ENCODE measurements at places on chromosomes 12 and 14.

DNA sequence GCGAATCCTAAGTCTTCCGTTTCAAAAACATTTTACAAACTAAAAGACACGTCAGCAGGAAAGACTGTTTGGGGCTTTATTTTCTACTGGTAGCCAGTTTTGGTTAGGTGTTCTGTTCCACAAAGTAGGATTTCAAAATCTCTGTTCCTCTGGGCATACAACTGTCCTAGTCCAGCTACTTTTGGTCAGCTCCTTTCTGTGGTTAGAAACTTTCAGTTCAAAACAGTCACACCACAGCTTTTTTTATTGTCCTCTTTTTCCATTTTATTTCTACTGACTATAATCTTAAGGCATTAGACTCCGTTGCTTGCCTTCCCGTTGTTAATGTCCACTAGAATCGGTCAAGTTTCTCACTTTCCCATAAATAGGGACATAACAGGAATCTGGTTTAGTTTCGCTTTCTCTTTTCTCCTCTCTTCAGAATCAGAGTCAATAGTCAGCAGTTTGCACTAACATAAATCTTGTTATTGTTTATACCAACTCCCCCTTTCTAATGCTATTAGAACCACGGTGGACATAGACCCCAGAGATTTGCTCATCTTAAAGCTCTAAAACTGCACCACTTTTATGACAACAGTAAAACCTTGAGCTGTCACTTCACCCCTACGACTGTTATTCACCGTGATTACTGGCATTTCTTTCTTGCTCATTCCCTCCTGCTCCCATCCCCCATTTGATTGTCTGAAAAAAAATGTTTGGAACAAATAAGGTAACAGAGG, 41.5 kb upstream of the NPAS3 start:
- no peak for DNase-seq

DNA sequence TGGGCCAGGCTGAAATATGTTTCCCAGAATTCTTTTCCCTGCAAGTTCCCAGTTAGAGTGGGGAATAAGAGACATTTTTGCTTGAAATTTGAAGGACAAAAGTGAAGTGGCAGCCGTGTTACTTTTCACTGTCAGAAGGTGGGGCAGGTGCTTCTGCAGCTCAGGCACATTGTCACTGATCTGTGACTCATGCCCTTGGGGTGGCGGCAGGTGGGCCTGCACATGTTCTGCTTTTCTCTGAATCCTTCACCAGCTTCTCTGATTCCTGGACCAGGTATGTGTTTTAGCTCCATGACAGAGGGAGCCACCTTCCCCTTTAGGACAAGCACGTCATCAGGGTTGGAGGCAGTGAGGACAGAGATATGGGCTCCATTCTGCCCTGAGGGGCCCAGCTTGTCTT, 11.7 kb upstream of the KCNA5 start:
- no peak for DNase-seq

GRCh38 chr14:83290447-83290846, 1756.8 kb upstream of the SEL1L start:
- DNase-seq, result no peak

GRCh38 chr14:33686218-33686617, 264.7 kb downstream of the EGLN3 start:
- DNase-seq, result no peak

DNA sequence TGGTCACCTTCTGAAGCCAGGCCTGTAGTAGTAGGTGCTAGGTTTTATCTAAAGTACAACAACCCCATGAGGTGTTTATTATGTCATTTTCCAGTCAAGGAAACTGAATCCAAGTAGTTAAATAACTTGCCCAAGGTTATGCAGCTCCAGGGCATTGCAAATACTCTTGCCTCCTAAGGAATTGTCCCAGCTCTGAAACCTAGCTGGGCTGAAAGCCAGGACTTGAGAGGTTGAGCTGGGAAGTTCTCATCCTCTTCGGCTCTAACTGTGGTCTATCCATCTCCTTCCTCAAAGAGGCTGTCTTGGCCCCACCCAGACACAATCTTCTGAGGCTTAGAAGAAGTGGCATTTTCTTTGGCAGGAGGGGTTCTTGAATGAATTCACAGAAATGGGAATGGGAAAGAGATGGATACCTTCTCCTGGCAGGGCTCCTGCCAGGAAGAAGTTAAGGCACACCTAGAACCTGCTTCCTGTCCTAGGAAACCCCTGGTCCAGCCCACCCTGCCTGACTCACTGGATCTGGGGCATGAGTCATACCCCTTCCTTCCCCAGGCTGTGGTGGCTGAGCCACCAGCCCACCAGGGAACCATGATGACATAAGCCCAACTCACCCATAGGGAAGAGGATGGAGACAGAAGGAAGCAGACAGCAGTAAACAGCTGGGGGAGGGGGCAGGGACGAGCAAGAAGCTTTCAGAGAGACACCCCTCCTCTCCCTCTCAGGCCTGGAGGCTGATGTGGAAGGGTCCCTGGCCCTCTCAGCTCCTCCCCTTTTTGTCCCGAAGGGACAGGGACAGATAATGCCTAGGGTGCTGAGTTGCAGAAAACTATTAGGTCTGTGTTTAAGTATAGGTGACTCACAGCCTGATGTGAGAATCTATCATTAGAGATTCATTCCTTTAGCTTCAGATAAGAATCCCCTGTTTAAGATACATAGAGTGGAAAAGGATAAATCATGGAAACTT, 2.1 kb upstream of the PLEK2 start:
- no peak for DNase-seq

DNA sequence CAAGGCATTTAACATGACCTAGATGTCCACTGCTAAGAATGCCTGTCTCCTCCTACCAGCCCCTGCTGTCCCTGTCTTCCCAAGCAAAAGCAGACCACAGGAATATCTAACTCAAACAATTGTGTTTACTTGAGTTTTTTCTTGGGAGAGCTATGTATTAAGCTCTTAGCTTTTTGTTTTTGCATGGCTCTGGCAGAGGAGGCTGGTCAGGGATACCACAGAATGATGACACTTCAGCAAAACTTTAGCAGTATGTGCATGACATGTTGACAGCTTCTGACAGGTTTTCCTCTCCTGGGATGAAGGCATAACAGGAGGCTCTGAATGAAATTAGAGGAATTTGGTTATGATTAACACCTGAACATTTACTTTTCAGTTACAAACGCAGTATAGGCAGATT, 6.9 kb downstream of the TMBIM6 start:
- DNase-seq, result no peak

GRCh38 chr12:111569363-111570083, 29.6 kb downstream of the ATXN2 start:
- DNase-seq, result no peak

DNA sequence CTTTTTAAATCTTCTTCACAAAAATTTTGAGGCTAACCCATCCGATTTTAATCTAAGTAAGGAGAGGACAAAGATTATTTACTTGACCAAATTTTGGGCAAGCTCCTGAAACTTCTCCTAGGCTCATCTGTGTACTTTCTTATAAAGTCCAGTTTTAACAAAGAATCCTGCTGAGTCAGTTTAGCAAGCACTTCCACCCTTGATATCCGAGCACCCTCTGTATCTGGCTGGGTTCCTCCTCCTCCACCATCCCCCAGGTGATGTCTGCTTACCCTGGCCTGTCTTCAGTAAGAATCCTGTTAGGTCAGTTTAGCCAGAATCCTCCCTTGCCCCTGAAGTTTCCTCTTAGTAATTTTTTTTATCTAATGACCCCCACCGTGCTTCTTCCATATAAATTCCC, 140.5 kb downstream of the PHLDA1 start:
- DNase-seq, result no peak

GRCh38 chr14:35215110-35215813, 76.9 kb upstream of the PSMA6 start:
- no peak for DNase-seq

Measured in NCI-H1092 treated with DMSO at 0.1 percent for 48 hours (cell line).